Activated naive CD4-positive, alpha-beta T cell (primary cell): ENCODE measurements at places on chromosomes 2 and 18.

GRCh38 chr2:121689356-121689755 is 40.1 kb upstream of the CLASP1 start:
- no peak for DNase-seq

DNA sequence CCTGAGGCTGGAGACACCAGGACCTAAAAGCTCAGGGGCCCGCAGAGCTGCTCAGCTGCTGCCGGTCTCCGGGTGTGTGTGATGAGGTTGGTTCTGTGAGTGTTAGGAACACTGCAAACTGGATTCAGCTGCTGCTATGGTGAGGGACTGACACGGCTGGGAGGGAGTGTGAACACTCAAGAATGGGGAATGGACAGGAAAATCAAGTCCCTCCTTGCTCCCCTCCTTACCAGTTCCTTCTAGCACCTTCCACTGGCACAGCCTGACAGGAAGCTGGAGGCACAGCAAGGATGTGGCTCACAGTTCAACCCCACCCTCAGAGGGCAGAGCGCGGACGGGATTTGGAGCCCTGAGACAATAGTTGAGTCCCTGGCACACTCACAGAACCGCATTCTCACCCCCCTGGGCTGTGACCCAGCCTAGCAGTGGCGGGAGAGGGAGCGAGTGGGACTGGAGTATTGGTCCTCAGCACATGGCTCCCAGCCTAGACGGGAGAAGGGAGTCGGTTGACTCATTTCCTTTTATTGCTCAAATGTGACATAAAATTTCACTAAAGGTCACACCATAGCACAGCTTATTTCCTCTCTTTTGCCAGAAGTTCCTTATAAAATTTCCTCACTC is 42.5 kb downstream of the LRRC30 start:
- DNase-seq, result no peak

DNA sequence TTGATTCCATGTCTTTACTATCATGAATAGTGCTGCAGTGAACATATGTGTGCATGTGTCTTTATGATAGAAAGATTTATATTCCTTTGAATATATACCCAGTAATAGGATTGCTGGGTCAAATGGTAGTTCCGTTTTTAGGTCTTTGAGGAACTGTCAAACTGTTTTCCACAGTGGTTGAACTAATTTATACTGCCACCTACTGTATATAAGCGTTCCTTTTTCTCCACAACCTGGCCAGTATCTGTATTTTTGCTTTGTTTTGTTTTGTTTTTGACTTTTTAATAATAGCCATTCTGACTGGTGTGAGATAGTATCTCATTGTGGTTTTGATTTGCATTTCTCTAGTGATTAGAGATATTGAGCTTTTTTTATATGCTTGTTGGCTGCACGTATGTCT is 641.6 kb downstream of the SUCLG1 start:
- no peak for DNase-seq

- no peak for DNase-seq
These were observed 130.1 kb downstream of the SMAD7 start for GRCh38 chr18:48820483-48821250.

GRCh38 chr2:160290598-160290997 is 90.5 kb upstream of the ITGB6 start:
- DNase-seq, result no peak

GRCh38 chr2:86078774-86079545 is 26.7 kb downstream of the POLR1A start:
- DNase-seq, result no peak

DNA sequence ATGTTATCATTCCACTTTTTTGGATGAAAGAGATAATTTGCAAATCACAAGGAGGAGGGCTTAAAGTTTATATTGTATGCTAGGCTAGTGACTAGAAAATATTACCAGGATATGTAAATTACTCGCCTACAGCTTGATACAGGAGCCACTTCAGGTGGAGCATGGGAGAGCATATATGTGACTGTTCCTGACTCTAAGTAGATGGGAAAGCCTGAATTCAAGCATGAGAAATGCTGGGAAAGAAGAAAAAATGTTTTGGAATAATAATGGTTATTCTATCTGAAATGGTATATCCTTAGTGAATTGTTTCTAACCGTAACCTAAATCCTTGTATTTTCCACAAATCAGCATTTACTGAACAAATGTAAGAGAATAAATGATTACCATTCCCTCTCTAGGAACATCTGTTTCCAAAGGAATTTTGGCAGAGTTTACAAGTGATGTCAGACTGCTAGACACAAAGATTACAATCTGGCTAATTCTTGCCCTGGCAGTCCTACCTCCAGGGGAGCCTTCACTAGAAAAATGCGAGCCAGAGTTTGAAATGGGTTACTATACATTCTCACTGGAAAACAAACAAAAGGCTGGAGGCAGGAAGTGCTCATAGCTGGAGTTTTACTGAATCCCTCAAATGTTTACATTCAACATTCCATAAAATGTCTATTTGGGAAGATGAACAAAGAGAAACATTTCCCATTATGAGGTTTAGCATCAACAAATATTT is 129.4 kb upstream of the MAPRE2 start:
- no peak for DNase-seq

- no peak for DNase-seq
These were observed 49.3 kb downstream of the TNS1 start for GRCh38 chr2:217953531-217953932.

DNA sequence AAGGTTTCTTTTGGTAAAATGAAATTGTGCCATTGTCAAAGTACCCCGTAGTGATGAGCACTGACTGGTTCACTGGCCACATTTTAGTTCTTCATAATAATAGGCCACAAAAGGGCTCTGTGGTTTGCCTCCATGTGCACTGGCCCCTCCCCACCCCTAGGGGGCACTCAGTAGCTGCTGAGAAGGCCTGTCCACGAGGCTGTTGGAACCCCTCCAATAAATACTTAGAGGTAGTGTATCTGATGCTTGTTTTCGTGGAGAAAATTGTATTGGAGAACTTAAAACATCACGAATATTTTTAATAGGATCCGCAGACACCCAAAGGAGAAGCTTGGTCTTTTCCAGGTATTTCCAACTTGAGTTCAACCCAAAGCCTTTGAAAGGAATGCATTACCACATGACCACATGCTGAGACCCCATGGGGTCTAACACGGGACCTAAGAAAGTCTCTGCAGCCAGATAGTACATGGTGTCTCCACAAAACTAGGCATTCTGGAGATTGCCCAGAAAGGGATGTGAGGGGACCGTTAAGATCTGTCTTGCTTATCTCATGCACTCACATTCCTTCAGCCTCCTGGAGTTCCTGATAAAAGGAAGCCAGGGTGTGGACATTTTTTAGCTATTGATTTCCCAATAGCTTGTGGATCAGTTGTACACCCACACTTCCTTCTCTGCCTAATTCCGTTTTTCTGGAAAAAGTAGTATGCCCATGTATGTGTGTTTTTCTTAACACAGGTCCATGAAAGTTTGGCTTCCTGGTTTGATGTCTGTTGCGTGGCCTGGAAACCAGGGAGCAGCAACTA is 28.5 kb upstream of the NOSTRIN start:
- DNase-seq, result no peak
